T1000 (cell line): ENCODE measurements at places on chromosomes 13 and 19.

- DNase-seq = peak; percentile 93
These were observed 1.1 kb downstream of the ZNF850 start for GRCh38 chr19:36771261-36772231.

- no peak for DNase-seq
These were observed 11.5 kb upstream of the MTRF1 start for GRCh38 chr13:41274881-41275280.

DNA sequence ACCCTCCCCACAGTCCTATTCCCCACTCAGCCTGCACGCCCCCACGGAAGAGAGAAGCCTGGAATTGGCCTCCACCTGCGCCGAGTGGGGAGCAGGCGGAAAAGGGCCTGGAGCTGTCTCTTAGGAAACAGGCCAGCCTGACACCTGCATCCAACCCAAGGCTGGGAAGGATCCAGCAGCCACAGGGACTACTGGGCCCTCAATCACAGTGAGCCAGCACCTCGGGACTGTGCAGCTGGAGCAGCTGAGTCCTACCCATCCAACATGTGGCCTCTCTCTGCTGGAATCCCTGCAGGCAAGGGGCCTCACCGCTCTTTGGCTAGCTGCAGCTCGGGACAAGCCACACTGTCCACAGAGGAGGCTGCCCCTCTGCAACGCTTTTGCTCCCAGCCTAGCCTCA, 8.3 kb upstream of the EPHX3 start:
- DNase-seq = no peak

DNA sequence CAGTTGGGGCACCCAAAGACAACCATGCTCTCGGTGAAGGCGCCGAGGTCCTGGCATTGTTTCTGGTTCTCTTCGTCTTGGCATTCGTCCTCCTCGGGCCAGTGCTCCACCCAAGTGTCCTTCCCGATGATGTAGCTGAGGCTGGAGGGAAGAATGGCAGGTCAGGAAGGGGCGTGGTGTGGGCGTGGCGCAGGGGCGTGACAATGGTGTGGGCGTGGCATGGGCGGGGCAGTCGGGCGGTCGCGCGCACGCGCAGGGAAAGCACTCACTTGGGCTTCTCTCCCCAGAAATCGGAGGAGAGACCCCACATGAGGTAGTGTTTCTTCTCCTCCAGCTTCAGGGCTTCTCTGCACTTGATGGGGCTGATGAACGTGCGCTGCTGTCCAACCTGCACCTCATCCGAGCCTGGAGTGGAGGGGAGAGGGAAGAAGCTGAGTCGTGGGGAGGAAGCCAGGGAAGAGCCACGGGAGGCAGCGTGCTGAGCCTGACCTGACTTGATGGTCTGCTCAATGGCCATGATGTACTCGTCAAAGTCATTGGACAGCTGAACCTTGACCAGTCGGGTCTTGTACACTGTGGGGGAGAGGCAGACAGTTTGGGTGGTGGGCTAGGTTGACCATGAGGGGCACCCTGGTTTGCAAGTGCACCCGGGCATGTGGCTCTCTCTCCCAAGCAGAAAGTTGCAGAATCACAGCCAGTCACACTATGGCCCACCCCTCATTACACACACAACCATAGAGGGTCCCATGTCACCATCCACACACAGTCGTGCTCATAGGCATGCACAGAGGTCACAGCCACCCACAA, 8.1 kb upstream of the TNFSF14 start:
- DNase-seq = no peak

DNA sequence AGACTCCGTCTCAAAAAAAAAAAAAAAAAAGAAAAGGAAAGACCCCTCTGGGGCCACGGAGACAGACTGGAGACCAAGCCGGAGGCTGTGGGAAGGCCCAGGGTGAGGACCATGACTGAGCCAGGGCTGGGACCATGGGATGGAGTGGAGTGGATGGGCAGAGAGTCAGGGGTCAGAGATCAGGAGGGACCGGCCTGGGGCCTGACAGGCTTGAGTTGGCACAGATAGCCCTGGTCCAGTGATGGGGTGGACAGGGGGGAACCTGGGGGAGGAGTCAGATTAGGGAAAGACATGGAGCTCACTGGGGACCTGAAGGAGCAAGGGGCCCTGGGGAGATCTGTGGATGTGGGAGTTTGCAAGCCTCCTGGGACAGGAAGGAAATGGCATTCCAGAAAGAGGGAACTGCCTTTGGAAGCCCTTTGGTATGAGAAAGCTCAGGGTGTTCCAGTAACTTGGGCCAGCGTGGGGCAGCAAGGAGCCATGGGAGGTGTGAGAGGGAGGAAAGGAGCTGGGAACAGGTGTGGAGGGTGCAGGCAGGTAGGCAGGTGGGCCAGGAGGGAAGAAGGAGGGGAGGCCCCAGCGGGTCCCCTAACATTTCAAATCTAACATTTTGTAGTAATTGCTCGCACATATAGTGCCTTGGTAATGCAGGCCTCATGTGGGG, 6.3 kb upstream of the RPL13A start:
- no peak for DNase-seq

GRCh38 chr13:81770868-81771505, 1430.1 kb upstream of the SPRY2 start:
- no peak for DNase-seq

DNA sequence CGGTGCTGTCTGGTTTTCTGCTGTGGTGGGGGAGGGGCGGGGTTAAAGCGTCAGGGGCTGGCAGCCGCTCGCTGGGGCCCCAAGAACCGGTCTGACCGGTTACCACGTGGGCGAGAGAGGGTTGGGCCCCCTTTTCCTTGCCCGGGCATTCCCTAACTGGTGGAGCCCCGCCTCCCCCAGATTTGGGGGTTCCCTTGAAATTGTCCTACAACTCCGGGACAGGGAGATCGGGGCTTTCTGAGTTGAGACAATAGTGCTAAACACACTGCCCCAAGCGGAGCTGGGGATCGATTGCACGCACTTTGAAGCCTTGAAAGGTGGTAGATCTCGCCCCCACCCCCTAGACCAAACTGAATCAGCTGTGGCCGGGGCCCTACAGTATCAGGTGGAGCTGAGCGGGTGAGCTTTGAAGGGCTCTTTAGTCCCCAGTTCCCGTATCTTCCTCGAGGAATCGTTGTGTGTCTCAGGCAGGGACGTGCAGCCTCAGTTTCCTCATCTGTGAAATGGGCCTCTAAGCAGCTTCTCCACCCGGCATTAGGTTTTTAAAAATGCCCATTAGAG, 4.8 kb downstream of the IER2 start:
- DNase-seq = peak; percentile 16

DNA sequence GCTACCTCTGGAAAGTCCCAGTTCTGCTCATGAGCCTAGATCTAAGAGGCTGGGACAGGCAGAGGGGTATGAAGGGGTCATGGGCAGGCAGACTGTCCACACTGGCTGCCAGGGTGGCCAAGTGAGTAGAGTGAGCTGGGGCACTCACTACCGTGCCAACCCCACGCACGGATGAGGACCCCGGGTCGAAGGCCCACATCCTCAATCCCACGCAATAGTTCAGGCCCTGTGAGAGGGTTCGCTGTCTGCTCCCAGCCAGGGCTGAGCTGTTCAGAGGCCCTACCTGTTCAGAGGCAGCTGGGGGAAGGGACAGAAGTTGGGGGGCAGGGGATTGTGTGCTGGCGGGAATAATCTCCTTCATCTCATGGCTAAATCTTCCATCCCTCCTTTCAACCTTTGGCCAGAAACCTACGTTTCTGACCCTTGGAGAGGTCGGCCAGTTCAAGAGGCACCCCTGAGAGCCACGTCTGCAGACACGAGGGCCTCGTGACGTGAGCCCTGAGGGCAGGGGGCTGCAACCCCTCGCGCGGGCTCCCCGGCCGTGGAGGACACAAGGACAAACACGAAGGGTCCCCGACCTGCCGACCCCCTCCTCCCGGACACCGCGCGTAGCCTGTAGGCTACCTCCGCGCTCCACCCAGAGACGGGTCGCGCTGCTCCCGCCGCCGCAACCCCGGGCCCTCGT, 1.0 kb upstream of the RPS5 start:
- no peak for DNase-seq

GRCh38 chr13:76687467-76687866, 198.7 kb downstream of the KCTD12 start:
- DNase-seq = no peak

- no peak for DNase-seq
These were observed 6.4 kb downstream of the GRTP1 start for GRCh38 chr13:113357529-113357928.

GRCh38 chr19:38417544-38418506, 8.2 kb downstream of the RASGRP4 start:
- DNase-seq = no peak

GRCh38 chr19:7772752-7773291, 9.8 kb downstream of the CLEC4M start:
- no peak for DNase-seq

GRCh38 chr19:49189259-49189658, 31.7 kb downstream of the TRPM4 start:
- DNase-seq = no peak

DNA sequence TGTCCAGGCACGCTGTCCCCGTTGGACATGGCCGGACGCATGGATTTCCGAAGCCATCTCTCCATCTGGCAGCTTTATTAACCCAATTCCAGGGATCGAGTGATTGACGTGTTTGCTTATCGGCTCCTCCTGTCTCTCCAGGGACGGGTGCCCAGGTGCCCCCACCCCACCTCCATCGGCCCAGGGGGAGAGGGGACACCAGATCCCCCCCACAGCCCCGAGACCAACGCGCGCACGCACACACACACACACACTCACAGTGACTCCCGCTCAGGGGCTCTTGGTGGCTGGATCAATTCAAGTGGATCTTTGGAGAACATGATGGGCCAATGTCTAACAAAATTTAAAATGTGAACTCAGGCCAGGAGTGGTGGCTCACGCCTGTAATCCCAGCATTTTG, 23.1 kb upstream of the ONECUT3 start:
- DNase-seq = no peak

- DNase-seq = no peak
These were observed 121.8 kb downstream of the KCTD12 start for GRCh38 chr13:76764429-76764828.

DNA sequence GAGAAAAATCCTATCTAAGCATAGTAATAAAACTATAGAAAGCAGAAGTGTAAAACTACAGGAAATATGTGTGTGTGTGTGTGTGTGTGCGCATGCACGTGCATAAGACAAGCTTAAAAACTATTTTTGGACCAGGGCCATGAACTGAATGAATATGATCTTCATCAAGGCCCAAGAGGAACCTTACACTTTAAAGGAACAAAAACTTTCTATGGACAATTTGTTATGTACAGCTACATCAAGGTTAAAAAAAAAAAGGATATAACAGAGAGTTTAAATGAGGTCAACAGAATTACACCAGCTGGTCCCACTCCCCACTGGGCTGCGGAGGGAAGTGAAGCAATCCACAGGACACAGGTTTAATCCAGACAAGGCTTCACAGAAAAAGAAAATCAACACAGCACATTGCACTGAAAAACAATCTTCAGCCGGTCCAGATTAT, 151.1 kb downstream of the LHFPL6 start:
- DNase-seq = no peak

DNA sequence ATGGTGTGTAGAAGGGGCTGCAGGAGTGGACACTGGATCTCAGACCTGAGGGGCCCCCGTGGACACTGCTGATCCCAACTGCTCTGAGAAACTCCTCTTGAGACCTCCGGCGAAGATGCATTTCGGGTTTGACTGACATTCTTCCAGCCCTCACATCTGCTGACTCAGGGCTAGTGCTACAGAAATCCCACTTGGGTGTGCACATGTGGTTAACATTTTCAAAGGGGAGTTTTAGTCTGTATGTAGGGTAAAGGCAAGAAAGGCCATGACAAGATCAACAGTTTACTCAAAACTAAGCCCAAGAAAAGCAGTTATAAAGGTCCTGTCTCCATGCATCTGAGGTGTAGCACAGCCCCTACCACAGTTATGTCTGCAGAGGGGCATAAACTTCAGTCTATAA, 31.2 kb downstream of the DLEU7 start:
- no peak for DNase-seq

DNA sequence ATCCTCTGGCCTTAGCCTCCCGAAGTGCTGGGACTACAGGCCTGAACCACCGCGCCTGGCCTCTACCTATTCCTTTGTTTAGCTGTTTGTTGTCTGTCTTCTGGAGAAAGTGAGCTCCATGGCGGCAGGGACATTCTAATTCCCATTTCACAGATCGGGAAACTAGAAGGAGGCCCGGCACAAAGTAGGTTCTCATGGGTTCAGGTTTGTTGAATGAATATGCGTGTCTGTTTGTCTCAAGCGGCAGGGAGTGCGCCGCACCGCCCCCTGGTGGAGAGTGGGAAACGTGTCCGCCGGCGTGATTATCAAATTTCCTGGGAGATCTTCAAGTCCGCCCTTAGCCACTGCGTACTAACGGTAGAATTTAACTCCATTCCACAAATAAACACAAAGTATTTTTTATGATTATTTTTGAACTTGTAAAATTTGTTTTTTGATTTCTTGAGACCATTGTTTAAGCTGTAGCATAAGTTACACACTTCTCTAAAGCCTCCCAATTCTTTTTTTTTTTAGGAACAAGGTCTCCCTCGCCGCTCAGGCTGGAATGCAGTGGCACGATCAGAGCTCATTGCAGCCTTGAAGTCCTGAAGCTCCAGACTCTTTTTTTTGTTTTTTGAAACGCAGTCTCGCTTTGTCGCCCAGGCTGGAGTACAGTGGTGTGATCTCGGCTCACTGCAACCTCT, 8.9 kb upstream of the CCDC9 start:
- DNase-seq = peak; percentile 54

DNA sequence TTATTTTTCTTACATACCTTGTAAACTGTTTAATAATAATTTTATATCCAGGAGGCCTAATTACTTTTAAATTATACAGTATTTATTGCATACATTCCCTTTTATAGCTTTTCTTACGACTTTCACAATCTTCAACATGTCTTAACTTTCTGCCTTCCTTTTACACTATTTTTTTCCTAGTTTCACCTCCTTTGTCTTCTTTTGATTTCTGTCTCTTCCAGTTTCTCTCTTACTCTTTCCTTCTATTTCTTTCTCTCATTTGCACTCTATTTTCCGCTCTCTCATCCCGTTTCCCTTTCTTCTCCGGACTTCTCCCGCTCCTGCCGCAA, 11.5 kb downstream of the ZNF552 start:
- no peak for DNase-seq

DNA sequence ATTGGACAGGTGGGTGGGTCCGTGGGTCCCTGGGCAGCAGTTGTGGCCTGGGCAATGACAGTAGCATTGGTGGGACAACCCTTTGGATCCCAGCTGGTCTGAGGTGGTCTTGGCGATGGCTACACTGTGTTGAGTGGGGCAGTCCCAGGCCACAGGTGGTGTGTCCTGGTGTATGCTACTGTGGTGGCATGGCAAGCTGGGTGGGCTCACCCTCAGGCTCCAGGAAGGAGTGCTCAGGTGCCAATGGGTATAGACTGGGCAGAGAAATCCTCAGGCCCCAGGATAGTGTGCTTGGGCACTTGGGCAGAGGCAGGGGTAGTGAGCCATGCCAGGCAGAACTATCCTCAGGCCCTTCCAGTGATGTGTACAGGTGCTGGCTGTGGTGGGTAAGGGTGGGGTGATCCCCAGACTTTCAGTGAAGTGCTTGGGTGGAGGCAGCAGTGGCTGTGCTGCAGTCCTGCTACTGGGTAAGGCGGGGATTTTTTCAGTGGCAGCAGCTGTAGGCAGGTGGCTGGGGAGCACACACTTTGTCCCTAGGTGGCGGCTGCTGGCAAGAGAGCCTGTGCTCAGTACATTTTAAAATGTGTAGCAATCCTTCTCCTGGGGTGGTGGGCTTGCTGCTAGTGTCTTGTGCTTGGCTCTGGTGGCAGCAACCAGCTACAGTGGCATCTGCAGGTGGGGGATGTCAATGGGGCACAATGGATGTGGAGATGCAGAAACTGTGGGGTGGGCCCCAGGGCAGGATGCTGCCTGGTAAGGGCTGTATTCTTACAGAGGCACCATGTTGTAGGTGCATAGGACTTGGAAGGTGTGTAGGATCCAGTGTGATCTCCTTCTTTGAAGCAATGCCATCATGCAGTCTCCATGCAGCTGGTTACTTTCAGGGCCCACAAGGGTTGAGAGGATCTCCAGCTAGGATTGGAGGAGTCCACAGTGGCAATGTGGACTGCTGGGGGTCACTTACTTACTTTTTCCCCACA, 64.9 kb downstream of the DNAJC3 start:
- no peak for DNase-seq
